Smooth muscle cell of trachea (primary cell): ENCODE measurements at places on chromosomes 16 and 17. TPM values are rescaled to one million over a fixed set of nuclear protein-coding genes. Genes with fewer than 3 reads are reported as not detected.

The CORO1A gene
- 0.50 and 2.6 TPM in 2 replicates for total RNA-seq

The TPSG1 gene
- total RNA-seq = not detected in 2 replicates

The GAS2L2 gene
- not detected in 2 replicates for total RNA-seq

The COIL gene
- 10.9 and 12.2 TPM in 2 replicates for total RNA-seq

The CHST5 gene
- 0.15 and 0.17 TPM in 2 replicates for total RNA-seq

The OR3A3 gene
- not detected in 2 replicates for total RNA-seq

The KRTAP9-8 gene
- not detected in 2 replicates for total RNA-seq

The IL17C gene
- not detected in 2 replicates for total RNA-seq

The WSB1 gene
- total RNA-seq = 158 and 378 TPM in 2 replicates

The KRT33B gene
- not detected in 2 replicates for total RNA-seq

The SPNS3 gene
- total RNA-seq = not detected in 2 replicates

The NRN1L gene
- total RNA-seq = 0.73 TPM in 1 of 2 replicates, not detected in the other

The SPATA32 gene
- total RNA-seq = not detected in 2 replicates

The FOXJ1 gene
- total RNA-seq = 0.17 TPM in 1 of 2 replicates, not detected in the other
